ENCODE measurements at places on chromosomes 2 and 18.
A peak's percentile ranks its signal among the peaks of the same experiment; 100 is the strongest.

DNA sequence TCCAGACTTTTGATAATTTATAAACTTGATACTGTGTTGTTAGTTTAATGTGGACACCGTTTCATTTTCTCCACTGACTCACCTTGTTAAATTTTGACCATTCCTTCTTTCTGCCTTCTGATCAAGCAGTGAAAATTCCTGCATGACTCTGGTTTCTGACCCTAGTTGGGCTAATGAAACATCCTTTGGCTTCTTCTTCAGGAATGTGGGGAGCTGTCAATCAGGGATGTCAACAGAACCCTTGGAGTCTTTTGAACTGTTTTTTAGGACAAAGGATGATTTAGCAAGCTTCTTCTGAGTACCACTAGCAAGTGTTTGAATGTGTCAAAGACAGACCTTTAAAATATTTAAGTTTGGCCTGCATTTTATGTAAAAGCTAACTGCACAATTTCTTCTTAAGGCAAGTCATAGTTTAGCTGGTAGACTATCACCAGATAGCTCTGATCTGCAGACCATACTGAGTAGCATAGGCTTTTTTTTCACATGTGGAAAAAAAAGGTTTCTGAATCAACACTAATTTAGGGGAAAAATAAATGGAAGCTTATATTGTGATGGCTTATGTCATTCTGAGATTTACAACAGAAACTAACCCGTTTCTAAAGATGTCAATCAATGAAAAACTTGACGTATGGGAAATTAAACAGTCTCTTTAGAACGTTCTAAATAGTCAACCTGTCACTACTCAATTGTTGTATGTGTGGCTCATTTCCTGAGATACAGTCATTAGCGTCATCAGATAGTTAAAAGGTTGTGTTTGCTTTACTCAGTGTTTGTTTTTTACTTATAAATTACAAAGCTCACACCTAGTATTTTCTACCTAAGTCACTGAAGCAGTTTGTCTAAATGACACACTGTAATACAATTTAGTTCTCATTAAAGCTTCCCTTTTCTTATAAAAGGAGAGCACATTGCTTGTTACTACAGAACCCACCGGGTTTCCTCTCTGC lies 311.4 kb downstream of the PTPRM start:
- DNase-seq, result no peak

DNA sequence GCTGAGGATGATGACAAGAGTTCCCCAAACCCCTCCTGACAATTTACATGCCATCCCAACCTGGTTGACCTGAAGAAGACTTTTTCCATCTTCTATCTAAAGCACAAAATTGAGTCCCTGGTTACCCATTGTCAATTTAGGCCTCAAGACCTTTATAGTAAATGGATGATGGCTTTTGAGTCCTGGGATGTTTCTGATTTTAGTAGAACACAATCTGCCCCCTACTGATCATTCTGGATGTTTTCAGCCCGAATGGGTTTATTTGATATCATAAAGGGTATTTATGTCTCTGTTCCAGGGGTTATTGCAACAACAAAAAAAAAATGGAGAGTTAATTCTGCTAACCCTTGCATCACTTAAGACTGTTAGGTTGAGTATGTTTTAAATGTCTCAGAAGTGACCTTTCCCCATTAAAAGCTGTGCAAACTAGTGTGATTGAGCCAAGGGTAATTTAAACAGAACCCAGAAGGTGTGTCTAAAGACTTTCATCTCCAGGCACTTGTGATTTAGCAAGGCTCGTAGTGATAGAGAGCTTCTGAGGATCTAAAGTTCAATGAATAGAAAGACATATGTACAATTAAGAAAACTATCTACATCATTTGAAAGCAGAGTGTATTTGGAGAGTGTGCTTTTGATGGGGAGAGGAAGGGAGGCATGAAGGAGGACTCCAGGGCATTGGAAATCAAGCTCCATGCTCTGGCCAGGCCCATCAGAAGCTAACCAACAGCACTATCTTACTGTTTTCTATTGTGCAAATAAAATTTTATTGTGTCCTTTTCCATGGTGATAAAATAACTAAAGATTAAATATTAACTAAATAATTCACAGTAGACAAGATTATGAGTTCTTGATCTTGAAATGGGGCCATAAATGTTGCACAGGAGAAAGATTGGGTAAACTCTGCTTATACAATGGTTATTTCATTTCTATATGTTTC lies 96.6 kb upstream of the NOSTRIN start:
- no peak for DNase-seq

- no peak for DNase-seq
Measured at GRCh38 chr2:64192125-64192479, 47.9 kb upstream of the PELI1 start.

DNA sequence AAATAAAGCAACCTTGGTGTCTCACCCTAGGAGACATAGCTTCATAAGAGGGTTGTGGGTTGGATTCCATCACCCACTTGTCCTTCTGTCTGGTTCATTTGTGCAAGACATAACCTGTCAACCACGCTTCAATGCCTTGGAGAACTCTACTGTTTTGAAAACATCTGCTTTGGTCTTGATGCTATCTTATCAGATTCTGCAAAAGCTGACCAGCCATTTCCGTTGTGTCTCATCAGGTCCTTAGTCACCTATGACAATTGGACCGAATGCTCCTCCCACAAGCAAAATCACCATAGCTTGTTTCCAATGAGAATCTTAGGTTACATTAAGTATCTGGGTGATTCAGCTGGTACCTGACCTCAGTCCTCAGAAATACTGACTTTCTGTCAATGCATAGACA lies 35.4 kb downstream of the STAT4 start:
- peak; percentile 20 for DNase-seq

- no peak for DNase-seq
Measured at GRCh38 chr2:98698896-98699295, 32.0 kb downstream of the MGAT4A start.

DNA sequence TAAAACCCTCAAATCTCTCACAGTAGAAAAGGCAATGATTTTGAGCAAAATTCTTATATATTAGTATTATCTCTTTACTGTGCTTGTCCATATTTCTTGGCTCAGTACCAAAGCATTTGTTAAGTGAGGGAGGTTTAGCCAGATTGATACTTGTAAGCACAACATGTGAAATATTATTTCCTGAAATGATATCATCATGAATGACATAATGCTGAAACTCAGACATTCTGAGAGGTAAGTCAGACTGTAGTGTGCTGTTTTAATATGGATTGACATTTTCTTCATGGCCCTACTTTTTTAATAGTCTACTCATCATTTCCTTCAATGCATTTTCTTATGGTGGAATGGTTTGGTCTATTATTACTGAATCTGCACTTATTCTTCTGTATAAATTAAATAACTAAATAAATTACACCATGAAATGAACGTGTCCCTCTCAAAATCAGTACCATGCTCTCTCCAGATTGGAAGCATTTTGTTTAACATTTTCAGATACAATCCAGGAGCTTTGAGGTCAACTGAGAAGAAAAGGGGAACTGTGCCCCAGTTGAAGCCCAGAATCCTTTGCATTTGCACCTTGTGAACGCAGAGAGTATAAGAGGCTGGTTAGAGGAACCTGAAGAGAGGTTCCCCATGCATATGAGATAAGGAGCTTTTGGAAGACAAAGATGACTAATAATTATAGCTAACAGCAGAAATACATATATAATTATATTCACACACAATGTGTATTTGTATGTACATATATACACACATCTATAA lies 50.1 kb upstream of the CRACDL start:
- DNase-seq, result no peak

GRCh38 chr2:28533044-28533680 lies 37.3 kb downstream of the PLB1 start:
- DNase-seq, result no peak

DNA sequence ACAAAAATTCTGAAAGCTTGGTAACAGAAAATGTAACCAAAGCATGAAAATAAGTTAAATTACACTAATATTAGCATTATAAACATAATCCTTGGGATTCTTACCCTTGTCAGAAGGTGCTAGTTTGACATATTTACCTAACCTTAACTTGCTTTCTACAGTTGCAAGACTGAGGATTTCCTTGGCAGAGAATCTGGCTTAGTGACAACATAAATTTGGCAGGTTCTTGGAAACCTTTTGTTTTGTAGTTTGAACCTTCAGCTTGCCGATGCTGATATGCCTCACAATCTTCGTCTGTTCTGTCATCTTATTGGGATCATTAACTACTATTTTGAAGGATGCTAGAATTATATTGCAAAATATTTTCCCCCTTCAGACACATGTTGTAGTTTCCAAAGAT lies 3.4 kb downstream of the XIRP2 start:
- DNase-seq, result no peak
